ENCODE measurements at places on chromosomes 11 and 22.
A peak's percentile ranks its signal among the peaks of the same experiment; 100 is the strongest.

DNA sequence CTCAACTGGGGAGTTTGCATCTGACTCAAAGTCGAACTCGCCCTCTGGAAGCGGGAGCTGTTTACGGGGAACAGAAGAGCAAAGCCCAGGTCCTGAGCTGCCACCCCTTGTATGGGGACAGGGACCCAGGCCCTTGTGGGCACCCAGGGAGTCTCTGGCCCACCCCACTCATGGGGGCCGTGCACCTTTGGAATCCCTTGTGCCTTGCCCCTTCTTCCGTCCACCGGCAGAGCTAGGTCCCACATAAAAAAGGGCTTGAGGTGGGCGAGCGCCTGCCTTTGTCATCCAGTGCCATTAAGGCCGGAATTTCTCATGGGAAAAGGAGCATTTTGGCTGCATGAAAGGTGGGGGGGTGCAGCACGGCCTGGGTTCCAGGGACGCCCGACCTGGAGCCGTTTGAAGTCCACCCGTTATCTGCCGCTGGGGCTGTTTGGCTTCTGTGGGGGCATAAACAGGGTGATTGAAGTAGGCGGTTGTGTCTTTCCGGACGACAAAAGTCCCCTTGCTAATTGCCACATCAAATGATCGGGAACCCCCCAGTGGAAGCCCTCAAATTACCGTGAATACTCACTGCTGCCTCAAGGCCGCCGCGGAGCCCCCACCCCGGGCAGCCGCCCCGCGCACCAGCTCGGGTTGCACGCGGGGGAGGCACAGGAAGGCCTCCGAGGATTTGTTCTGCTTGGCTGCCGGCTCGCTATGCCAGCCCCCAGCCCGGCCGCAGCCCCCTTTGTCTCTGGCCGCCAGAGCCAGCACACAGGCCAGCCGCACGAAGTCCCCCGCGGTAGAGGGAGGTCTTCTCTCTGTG, 49.0 kb upstream of the FGF3 start:
- no peak for DNase-seq

GRCh38 chr11:34633990-34634693, 13.2 kb downstream of the EHF start:
- peak; percentile 53 for DNase-seq

DNA sequence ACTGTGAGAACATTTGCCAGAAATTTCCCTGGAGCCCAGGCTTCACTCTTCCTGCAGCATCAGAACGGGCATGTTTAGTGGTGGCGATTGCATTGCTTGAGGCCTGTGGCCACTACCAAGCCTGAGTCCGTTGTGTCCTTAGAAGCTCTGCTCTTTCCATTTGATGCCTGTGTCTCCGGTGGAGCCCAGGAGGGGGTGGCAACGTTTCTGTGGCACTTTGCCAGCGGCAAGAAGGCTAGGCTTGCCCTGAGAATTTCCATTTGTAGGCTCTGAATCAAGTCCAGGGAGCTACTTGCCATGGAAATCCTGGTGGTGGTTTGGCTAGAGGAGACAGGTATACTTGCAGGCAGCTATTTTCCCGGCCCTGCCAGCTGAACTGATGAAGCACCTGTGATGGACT, 47.1 kb downstream of the ADAMTS8 start:
- no peak for DNase-seq

GRCh38 chr22:32202161-32202538, 2.7 kb downstream of the RFPL2 start:
- DNase-seq = no peak

DNA sequence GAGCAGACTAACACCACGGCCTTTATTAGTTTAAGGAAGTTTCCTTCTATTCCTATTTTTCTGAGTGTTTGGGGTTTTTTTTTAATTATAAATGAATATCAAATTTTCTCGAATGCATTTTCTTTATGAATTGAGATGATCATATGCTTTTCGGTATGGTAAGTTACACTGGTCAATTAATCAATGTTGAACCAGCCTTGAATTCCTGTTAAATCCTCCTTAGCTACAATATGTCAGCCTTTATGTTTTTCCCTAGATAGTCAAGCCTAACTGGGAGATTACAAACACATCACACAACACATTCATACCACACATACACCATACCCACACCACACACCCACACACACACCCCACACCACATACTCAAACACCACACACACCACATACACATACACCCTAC, 247.6 kb downstream of the BRD1 start:
- DNase-seq = no peak

- no peak for DNase-seq
These were observed 192.6 kb upstream of the NARS2 start for GRCh38 chr11:78767027-78767932.

DNA sequence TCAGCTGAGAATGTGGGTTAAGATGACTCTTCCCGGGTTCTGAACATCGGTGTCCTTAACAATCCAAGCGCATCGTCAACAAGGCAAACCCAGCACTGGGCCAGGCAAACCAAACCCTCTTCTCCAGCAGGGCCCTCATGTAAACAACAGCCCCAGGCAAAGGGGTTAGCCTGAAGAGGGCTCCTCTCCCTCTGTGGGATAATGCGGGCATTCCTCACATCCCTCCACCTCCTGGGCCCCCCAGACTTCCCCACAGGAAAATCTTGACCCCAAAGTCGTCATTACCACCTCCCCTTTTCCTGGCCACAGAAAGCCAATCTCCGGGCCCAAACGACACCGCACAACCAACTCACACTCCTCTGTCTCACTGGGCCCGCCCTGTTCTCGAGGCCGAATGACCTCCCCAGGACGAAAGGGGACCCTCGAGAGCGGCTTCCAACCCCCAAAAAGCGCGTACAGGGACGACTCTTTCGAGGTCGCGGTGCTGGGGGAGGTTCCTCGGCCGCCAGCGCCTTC, 566 bp downstream of the DDB1 start:
- no peak for DNase-seq

- DNase-seq = no peak
These were observed 119.2 kb downstream of the PHF21B start for GRCh38 chr22:44890416-44891292.
